CD8-positive, alpha-beta memory T cell (primary cell): ENCODE measurements at places on chromosomes 7 and 10. TPM values are rescaled to one million over a fixed set of nuclear protein-coding genes. Genes with fewer than 3 reads are reported as not detected.

- H3K27ac ChIP-seq, result no peak overlapping the region
- H3K27me3 ChIP-seq, result no peaks in the 10 kb centered on the region
- no peaks in the 10 kb centered on the region for H3K36me3 ChIP-seq
- H3K4me3 ChIP-seq, result no peak overlapping the region
- no peaks in the 10 kb centered on the region for H3K4me1 ChIP-seq
These were observed 4.7 kb upstream of the ABLIM1 start for GRCh38 chr10:114662646-114663217.

DNA sequence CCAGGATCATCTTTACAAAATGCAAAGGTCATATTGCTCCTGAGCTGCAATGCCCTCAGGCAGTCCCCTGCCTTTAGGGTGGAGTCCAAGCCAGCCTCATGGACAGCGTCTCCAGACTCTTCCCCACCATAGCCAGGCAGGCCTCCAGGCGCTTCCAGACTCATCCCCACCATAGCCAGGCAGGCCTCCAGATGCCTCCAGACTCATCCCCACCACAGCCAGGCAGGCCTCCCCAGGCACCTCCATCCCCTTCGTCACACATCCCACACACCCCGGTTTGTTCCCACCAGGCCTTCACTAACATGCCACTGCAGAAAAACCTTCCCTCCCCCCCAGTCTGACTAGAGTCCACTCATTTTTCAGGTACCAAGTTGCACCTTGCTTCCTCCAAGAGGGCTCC is 70.1 kb downstream of the PTPRN2 start:
- no peaks in the 10 kb centered on the region for H3K36me3 ChIP-seq
- H3K4me3 ChIP-seq, result no peak overlapping the region
- H3K27ac ChIP-seq, result no peak overlapping the region
- H3K27me3 ChIP-seq, result no peaks in the 10 kb centered on the region
- no peak for DNase-seq

- peaks cover 7% of the 10 kb centered on the region for H3K27me3 ChIP-seq
- H3K27ac ChIP-seq, result no peak overlapping the region
- H3K4me3 ChIP-seq, result no peak overlapping the region
- H3K4me1 ChIP-seq, result no peaks in the 10 kb centered on the region
These were observed 150.3 kb upstream of the FAM20C start for GRCh38 chr7:41917-42565.

GRCh38 chr10:20644421-20644820 is 252.7 kb downstream of the NEBL start:
- H3K4me1 ChIP-seq, result no peaks in the 10 kb centered on the region
- H3K36me3 ChIP-seq, result no peaks in the 10 kb centered on the region
- DNase-seq, result no peak
- H3K27me3 ChIP-seq, result no peaks in the 10 kb centered on the region

- no peaks in the 10 kb centered on the region for H3K27me3 ChIP-seq
- no peaks in the 10 kb centered on the region for H3K36me3 ChIP-seq
- H3K27ac ChIP-seq, result no peak overlapping the region
These were observed 53.9 kb downstream of the SYPL1 start for GRCh38 chr7:106057962-106058927.

DNA sequence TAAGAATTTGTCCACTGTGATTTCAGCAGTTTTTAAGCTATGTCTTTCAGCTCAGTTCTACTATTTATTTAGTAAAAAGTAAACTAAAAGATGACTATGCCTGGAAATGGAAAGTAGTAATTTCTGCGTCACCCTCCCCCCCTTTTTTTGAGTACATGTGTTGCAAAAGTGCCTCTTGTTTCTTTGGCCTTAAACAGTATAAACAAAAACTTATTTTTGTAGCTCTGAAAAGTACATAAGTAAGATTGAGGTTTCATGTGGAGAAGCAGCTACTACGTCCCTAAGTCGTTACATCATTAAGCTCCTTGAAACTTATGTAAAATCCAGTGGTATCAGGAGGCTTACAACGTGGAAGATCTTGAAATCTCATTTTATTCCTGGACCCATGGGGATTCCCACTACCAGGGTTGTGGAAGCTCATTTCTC is 46.3 kb upstream of the HBP1 start:
- H3K27ac ChIP-seq, result no peak overlapping the region
- no peaks in the 10 kb centered on the region for H3K27me3 ChIP-seq
- H3K4me3 ChIP-seq, result no peak overlapping the region
- H3K36me3 ChIP-seq, result no peaks in the 10 kb centered on the region
- DNase-seq, result no peak
- peaks cover 15% of the 10 kb centered on the region for H3K4me1 ChIP-seq

GRCh38 chr10:107091126-107091525 is 73.4 kb downstream of the SORCS1 start:
- H3K27me3 ChIP-seq, result no peaks in the 10 kb centered on the region
- no peak overlapping the region for H3K4me3 ChIP-seq
- no peak overlapping the region for H3K27ac ChIP-seq

The FKBP6 gene
- not detected for total RNA-seq

DNA sequence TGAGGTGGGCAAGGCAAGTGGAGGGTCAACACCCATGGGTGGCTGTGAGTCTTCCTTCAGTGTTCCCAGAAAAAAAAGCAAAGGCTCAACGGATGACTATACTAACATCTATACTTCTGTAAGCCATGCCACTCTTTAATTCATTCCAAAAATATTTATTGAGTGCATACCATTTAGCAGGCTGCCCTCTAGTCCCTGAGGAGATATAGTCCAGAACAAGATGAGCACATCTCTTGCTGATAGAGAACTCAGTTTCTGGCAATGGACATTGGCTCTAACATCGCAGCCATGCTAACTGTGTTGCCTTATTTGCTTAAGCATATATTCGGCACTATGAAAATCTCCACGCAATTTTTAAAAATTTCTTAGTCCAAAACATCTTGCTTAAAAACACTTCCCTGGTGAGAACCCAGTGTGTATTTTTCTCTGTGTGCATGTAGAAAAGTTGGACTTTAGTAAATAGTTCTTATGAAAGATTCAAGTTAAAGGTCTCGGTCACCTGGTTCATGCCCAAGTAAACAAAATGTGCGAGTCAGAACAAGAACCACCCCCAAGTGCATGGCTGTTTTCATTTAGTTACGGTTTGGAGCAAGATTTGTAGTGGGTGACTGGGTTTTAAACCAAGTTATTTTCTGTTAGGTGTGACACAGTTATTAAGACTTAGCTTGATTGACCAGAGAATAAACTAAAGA is 69.8 kb downstream of the MET start:
- H3K4me3 ChIP-seq, result no peak overlapping the region
- DNase-seq, result no peak
- H3K27ac ChIP-seq, result no peak overlapping the region
- H3K36me3 ChIP-seq, result no peaks in the 10 kb centered on the region
- H3K4me1 ChIP-seq, result no peaks in the 10 kb centered on the region
- H3K27me3 ChIP-seq, result no peaks in the 10 kb centered on the region

- peak within 1 kb of the TSS; percentile 60 for H3K27ac ChIP-seq
- peaks cover 56% of the 10 kb centered on the region for H3K4me1 ChIP-seq
- peaks cover 23% of the 10 kb centered on the region for H3K36me3 ChIP-seq
- H3K4me3 ChIP-seq, result peak within 1 kb of the TSS; percentile 79
- peak; percentile 59 for DNase-seq
These were observed at the start of gene GIMAP2 for GRCh38 chr7:150685219-150686029. Gene GIMAP2, plus strand, starts transcription at chr7:150685706. Its CDS starts 1,354 bp downstream, at chr7:150687060.

The CDK14 gene
- total RNA-seq, result not detected

The CFAP69 gene
- total RNA-seq, result 0.53 TPM

DNA sequence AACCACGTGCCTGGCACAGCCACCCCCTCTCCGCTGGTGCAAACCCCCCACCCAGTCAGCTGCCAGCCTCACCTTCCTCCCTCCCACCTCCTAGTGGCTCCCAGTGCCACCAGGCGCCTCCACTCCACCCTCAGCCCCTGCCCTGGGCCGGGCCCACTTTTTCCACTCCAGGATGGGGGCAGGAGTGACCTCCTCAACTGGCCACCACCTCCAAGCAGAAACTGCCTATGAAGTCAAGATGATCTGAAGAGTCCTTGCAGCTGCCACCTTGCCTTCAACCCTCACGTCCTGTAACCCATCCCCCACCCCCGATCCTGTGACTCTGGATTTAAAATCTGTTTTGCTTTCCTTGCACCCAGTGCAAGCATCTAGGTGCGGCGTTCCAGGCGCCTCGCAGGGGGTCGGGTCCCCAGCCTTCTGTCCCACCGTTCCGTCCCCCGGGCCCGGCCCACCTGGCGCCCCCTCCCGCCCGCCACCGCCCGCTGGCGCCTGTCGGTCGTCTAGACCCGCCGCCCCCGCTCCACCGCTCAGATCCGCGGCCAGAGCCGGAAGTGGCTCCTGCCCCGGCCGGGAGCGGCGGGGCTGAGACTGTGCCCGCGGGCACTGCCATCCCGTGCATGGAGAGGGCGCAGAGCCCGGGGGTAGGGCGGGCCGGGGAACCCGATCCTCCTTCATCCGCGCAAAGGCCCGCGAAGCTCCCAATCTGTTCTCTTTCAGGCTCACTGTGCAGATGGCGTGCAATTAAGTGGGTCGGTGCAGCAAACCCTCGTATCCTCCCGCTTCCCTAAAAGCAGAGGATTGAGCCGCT is 51.2 kb upstream of the GTF2I start:
- H3K27ac ChIP-seq, result no peak overlapping the region
- no peaks in the 10 kb centered on the region for H3K36me3 ChIP-seq
- H3K27me3 ChIP-seq, result no peaks in the 10 kb centered on the region
- DNase-seq, result no peak

The ACSM6 gene
- total RNA-seq, result not detected

GRCh38 chr10:124226271-124227054 is 133.1 kb upstream of the CHST15 start:
- no peaks in the 10 kb centered on the region for H3K4me1 ChIP-seq
- no peaks in the 10 kb centered on the region for H3K36me3 ChIP-seq
- no peaks in the 10 kb centered on the region for H3K27me3 ChIP-seq
- H3K4me3 ChIP-seq, result no peak overlapping the region

GRCh38 chr7:91342346-91342745 is 78.1 kb downstream of the FZD1 start:
- H3K36me3 ChIP-seq, result no peaks in the 10 kb centered on the region
- H3K4me1 ChIP-seq, result no peaks in the 10 kb centered on the region
- DNase-seq, result no peak
- no peak overlapping the region for H3K27ac ChIP-seq
- H3K27me3 ChIP-seq, result no peaks in the 10 kb centered on the region

- H3K36me3 ChIP-seq, result no peaks in the 10 kb centered on the region
- H3K4me3 ChIP-seq, result no peak overlapping the region
- no peaks in the 10 kb centered on the region for H3K4me1 ChIP-seq
- H3K27me3 ChIP-seq, result no peaks in the 10 kb centered on the region
- peak; percentile 7 for DNase-seq
These were observed 11.6 kb downstream of the GRID1 start for GRCh38 chr10:86354761-86355540.

- H3K27ac ChIP-seq, result no peak overlapping the region
- H3K36me3 ChIP-seq, result no peaks in the 10 kb centered on the region
- H3K4me1 ChIP-seq, result no peaks in the 10 kb centered on the region
- DNase-seq, result no peak
- H3K4me3 ChIP-seq, result no peak overlapping the region
These were observed 28.3 kb upstream of the FIS1 start for GRCh38 chr7:101273206-101273605.

DNA sequence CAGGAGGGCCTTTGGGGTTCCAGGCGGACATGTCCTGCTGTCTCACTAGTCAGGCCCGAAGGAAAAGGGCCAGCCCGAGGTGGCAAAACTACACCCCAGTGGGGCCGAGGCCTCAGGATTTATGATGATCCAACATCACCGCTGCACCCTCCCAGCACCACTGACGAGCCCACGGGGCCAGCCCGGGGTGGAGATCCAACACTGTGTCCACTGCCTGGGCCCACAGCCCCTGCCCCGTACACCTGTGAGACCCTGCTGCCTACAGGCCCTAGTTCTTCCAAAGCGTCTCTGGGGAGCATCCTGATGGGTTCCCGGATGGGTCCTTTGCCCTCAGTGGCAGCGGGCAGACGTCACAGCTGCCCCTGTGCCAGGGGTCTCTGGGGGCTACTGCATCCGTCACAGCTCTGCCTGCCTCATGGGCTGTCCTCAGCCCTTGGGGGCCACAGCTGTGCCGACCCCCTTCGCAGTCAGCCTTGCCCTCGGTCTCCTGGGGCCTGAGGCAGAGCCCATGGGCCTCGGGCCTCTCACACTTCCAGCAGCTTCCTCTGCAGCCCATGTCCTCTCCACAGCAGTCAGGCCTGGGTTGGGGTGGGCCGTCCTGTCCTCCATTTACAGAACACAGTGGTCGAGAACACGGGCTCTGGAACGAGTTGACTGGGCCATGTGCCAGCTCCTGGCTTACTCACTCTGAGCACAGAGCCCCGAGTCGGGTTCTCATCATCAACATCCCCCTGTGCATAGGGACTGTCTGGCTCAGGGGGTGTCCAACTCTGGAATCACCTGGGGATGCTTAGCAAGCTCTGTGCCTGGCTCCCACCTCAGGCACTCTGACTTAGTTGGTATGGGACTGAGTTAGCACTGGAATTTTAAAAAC is 64.9 kb downstream of the FOXL3 start:
- no peaks in the 10 kb centered on the region for H3K36me3 ChIP-seq
- peaks cover 17% of the 10 kb centered on the region for H3K4me1 ChIP-seq
- no peaks in the 10 kb centered on the region for H3K27me3 ChIP-seq
- no peak overlapping the region for H3K27ac ChIP-seq
- H3K4me3 ChIP-seq, result no peak overlapping the region
- DNase-seq, result no peak

DNA sequence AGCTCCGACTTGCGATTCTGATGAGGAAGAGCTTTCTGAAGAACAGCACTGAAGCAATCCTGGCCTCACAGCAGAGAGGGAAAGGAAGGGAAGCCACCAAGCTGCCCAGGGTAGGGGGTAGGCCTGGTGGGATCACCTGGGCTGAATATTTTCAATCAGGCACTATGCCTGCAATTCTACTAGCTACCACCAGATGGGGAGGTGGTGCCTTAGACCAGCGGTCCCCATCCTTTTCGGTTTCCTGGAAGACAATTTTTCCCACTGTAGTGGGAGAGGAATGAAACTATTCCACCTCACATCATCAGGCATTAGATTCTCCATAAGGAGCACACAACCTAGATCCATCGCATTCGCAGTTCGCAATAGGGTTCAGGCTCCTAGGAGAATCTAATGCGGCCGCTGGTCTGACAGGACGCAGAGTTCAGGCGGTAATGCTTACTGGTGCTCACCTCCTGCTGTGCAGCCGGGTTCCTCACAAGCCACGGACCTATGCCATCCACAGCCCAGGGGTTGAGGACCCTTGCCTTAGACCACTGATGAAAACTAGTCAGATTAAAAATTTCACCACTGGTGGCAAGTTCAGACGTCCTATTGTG is 2.7 kb downstream of the LRRC20 start:
- H3K36me3 ChIP-seq, result no peaks in the 10 kb centered on the region
- no peak overlapping the region for H3K27ac ChIP-seq
- no peak overlapping the region for H3K4me3 ChIP-seq
- H3K27me3 ChIP-seq, result no peaks in the 10 kb centered on the region
- no peak for DNase-seq

The RABGEF1 gene
- total RNA-seq, result 26.3 TPM
